ENCODE measurements at places on chromosomes 4 and X.

DNA sequence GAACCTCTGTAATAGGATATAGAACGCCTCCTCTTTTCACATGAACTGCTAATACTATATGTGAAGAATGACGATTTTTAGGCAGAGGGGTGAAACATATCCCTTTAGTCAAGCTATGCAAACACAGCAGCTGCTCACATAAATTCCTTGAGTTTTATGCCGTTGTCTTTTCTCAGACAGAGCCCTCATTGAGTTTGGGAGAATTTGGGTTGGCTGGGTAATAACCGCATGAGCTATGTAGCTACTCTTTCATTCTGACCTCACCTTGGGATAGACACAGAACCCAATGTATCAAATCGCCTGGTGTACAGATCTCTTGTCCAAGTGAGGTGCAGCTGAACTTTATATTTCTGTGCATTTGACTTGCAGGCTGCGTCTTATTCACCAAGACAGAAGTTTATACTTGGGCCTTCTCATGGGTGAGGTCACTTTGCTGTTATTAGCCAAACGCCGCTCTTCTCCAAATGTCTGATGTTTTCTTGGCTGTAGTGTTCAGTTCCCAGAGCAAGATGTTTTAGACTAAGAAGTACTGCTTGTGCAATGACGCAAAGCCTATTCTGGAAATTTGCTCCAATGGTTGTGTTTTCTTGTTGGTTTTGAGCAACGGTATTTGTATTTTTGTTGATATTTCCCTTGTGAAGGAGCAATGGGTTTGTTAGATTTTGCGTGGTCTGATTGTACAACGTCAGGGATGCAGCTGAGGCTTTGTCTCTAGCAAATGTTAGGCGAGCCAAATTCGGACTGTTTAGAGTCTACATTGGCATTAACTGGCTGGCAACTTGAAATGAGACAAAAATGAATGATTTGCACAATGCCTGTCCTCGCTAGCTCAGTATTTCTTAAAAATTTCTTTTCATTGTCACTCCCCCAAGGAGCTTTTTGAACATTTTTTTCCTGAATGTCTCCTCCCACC lies 11.2 kb upstream of the SPARCL1 start:
- no peak for DNase-seq

DNA sequence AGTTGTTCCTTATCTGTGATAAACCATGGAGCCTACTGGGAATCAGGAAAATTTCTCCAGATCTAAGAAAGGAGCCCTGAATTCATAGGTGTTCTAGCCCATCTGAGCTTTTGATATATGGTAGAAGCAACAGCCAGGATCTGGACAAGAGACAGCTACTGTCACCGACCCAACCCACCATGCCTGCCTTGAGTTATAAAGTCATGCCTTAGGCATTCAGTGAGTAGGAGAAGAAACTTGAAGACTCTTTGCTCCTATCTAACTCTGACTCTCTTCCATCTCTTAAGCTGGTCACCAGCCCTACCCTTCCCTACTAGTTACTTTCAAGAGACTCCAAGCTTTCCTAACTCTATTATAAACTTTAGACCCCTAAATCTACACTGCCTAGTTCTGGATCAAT lies 83.9 kb upstream of the FAM9B start:
- DNase-seq = no peak

GRCh38 chr4:1208266-1208961 lies 36.0 kb upstream of the SPON2 start:
- no peak for DNase-seq

GRCh38 chr4:67935888-67936287 lies 27.4 kb downstream of the TMPRSS11A start:
- no peak for DNase-seq

- no peak for DNase-seq
These were observed 9.4 kb downstream of the ANKRD50 start for GRCh38 chr4:124703154-124703553.
